T-helper 1 cell (primary cell): ENCODE measurements at places on chromosomes 2 and 18.

DNA sequence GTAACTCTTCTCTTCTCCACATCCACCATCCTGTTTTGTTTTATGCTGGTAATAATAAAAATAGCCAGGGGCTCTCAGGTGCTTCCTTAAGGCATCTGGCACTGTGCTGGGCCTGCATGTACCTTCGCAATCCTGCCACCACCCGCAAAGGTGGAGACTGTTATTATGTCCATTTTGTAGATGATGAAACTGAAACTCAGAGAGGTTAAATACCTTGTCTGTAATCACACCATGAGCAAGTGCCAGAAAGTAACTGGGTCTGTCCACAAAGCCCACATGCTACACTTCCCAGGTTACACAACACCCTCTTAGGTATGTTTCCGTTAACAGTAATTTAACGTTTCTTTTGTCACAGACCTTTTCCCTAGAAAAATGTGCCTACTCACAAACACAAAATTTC, 27.0 kb downstream of the NRP2 start:
- DNase-seq = no peak

DNA sequence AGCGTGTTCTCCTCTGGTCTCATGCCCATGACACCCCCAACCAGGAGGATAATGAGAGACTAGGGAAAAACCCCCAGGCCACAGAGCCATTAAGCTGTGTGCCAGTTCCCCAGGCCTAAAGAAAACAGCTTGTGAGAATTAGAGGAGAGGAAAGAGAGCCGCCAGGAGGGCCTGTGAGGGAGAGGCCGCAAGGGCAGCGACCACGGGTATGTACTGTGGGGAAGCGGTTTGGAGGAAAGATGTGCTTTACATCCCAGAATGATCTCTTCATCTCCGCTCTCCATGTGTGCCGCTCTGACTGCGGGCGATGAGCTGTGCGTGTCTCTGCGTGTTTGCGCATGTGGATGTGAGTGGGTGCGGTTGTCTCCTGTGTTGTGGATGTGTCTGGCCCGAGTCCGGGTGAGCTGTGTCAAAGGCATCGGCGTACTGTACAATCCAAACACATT, 82.9 kb downstream of the DYSF start:
- DNase-seq = no peak

- DNase-seq = no peak
Measured at GRCh38 chr2:123695426-123695825, 329.7 kb upstream of the CNTNAP5 start.

- DNase-seq = no peak
Measured at GRCh38 chr2:181312515-181312927, 144.7 kb upstream of the ITGA4 start.

DNA sequence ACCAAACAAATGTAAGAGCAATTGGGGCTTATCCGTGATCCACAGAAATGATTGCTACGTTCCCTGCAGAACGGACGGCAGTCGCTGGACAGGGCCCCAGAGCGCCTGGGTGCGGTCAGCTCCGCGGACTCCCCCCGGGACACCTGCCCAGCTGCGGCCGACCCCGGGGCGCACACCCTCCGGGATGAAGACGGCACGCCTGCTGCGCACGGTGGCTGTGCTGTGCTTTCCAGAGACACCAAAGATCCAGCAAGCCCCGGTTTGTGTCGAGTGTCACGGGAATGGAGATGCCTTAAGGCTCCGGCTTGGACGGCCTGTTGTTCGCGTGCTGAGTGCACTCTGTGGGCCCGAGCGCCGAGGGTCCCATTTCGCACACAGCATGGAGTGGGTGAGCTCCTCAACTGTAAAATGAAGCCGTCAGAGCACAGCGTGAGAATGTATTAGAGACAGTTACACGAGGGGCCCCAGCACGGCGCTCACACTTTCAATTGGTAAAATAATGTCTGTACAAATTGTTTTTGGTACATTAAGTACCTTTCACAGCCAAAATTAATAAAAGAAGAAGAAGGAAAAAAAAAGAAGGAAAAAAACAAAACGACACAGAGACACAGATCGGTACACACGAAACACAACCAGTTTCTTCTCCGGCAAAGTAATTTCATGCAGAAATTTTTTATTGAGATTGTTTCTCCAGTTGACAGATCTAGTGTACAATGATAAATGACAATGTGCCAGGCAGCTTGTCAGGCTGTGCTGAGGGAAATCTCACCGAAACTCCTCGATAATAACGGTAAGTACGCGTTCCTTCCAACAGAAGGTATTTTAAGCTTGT, 615.8 kb upstream of the SALL3 start:
- DNase-seq = no peak

- DNase-seq = no peak
Measured at GRCh38 chr18:3037423-3037915, 24.5 kb upstream of the LPIN2 start.

- DNase-seq = no peak
Measured at GRCh38 chr2:47189635-47190034, 34.5 kb upstream of the STPG4 start.

- DNase-seq = no peak
Measured at GRCh38 chr2:127614246-127614645, 31.7 kb upstream of the GPR17 start.

- DNase-seq = no peak
Measured at GRCh38 chr18:62331581-62332356, 6.7 kb downstream of the TNFRSF11A start.

- no peak for DNase-seq
Measured at GRCh38 chr2:26197516-26197915, 24.6 kb downstream of the GAREM2 start.

DNA sequence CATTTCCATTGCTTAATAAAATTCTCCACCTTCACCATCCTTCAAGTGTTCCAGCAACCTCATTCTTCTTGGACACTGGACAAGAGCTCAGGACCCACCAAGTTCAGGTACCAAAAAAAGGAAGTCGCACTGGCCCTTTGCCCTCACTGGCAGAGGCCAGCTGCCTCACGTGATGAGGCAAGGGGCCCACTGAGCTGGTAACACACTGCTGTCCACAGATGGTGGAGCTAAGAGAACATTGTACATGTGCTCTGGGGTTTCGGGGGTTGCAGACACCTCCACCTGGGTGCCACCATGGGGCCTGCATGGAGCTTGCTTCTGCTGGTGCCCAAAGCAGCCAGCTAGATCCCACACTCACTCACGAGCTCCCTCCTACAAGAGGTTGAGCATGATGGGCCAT, 71.3 kb downstream of the SCG2 start:
- no peak for DNase-seq

- DNase-seq = peak; percentile 55
Measured at GRCh38 chr18:76821875-76822505, 367 bp upstream of the ZNF236 start.

DNA sequence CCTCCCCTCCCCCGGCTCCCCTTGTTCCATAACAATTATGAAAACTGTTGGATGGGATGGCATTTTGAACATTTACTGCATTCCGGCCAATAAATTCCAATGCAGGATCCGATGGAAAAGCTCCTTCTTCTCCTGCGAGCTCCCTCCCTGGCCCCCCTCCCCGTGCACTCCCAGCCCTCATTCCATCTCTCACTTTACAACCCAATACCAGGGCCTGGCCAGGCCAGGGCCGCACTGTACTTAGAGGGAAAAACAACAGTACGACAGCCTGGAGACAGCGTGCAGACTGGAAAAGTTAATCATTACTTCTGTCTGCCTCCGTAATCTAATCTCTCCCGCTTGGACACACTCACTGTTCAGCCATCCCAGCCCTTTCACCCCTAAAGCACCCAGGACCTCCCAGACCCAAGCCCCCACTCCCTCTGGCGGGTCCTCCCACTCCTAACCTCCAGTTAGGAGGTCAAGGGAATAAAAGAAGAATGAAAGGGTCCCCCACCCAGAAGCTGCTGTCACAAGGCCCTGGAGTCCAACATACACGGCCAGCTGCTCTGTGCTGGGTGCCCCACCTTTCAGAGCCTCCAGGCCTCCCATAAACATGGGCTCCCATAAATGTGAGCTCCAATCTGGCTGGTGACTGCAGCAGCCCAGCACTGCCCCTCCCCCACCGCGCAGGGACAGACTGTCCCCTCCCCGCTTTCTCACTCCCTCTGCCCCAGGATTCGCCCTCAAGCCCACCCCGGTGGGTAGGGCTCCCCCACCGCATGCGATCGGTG, 20.6 kb downstream of the SMAD7 start:
- DNase-seq = no peak

DNA sequence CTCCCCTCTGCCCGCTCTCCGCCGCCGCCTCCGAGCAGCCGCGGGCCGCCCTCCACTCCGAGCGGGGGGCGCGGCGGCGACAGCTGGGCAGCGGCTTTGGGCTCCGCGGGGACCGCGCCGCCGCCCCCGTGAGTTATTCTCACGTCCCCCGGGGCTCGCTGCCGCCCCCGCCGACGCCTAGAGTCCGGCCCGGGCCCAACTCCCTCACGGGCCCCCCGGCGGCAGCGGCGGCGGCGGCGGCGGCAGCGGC, 645 bp downstream of the MIB1 start:
- DNase-seq = no peak

- DNase-seq = no peak
Measured at GRCh38 chr2:98551316-98551715, 57.0 kb downstream of the COA5 start.

DNA sequence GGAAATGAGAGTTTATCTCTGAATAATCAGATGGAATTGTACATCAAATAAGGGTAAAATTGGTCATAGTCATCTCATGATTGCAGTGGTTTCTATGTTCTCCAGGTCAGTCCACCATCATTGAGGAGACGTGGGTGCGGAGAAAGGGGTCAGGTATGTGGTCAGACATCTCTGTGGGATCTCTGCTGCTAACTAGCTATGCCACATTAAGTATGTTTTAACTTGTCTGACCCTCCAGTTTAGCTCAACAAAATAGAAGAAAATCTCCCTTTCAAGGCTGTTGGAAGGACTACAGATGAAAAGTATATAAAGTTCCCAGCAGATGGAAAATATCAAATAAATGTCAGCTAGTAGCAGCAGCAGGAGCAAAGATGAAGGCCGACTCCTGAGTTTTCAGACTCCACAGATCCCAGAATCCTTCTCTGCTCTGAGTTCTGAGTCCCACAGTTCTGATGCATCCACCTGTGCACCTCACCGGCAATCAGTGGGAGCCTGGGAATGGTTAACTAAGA, 106.6 kb upstream of the CYP1B1 start:
- no peak for DNase-seq

GRCh38 chr2:36509075-36509474, 88.9 kb downstream of the FEZ2 start:
- DNase-seq = no peak

GRCh38 chr2:111116843-111117597, 3.7 kb upstream of the BCL2L11 start:
- DNase-seq = peak; percentile 62

DNA sequence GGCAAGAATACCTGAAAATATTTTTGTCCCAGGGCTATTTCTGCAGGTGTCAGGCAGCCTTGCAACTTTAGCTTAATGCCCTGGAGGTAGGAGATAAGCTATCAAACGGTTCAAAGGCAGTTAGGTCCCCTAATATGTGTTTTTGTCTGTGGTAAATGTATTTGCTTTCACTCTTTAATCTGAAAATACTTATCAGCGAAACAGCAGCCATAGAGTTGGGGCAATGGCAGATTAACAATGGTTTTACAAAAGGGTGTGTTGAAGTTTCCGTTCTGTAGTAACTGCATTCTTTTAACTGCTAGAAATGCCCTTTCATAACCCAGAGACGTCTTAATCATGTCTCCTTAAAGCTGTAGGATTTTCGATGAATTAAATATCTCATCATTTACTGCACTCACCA, 265.0 kb upstream of the TRIB2 start:
- DNase-seq = peak; percentile 36

GRCh38 chr2:9416962-9417316, 6.4 kb downstream of the ITGB1BP1 start:
- no peak for DNase-seq

GRCh38 chr2:238290715-238291549, 2.5 kb upstream of the PER2 start:
- DNase-seq = no peak

- DNase-seq = no peak
Measured at GRCh38 chr2:215727507-215728503, 285.5 kb downstream of the MREG start.

DNA sequence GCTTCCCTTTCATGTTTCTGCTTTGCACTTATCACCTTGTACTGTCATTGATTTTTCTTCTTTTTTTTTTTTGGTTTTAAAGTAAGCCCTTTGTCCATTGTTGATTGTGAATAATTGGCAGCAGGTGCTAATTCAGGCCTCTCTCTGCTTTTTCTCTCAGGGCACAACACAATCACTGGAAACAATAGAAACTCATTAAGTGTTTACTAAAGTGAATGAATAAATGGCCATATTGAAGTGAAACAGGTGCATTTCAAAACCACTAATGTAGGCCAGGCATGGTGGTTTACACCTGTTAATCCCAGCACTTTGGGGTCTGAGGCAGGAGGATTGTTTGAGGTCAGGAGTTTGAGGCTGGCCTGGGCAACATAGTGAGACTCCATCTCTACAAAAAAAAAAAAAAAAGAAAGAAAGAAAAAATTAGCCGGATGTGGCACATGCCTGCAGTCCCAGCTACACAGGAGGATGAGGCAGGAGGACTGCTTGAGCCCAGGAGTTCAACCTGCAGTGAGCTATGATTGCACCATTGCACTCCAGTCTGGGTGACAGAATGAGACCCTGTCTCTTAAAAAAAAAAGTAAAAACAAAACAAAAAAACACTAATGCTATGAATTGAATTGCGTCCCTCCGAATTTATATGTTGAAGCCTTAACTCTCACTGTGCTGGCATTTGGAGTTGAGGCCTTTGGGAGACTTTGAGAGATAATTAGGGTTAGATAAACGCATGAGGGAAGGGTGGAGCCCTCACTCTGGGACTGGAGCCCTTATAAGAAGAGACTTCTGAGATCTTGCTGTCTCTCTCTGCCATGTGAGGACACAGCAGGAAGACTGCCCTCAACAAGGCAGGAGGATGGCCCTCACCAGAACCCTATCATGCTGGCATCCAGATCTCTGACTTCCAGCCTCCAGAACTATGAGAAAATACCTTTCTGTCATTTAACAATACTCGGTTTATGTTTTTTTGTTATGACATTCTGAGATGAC, 19.9 kb downstream of the SLC38A11 start:
- no peak for DNase-seq

- DNase-seq = no peak
Measured at GRCh38 chr18:66682855-66683322, 79.0 kb upstream of the CDH19 start.

DNA sequence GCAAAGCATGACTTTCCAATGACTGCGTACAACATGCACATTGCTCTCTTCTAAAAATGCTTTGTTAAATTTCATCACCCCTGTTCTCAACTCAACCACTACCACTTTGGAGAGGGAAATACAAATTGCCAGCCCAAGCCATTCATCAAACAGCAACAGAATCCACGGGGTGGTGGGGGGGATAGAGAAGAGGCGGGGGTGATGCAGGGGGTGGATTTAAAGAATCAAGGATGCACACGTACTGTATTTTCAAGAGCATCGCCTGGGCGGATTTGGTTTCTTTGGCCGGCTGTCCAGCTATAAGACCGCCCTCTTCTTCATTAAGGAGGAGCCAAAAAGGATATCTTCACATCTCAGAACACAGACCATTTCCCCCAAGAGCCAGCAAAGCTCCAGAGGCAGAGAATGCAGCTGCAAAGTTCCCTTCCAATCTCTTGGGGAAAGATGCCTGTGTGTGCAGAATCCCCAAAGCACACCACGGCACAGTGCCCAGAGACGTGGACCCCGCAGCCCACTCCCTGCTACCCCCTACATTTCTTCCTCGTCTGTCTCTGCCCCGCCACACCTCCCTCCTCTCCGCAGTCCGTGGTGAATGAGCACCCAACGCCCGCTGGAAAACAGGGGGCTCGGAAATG, 977 bp downstream of the SLC8A1 start:
- DNase-seq = no peak
